C1 segment of cervical spinal cord (tissue), 14 donors: ENCODE measurements at places on chromosomes 4 and X.

DNA sequence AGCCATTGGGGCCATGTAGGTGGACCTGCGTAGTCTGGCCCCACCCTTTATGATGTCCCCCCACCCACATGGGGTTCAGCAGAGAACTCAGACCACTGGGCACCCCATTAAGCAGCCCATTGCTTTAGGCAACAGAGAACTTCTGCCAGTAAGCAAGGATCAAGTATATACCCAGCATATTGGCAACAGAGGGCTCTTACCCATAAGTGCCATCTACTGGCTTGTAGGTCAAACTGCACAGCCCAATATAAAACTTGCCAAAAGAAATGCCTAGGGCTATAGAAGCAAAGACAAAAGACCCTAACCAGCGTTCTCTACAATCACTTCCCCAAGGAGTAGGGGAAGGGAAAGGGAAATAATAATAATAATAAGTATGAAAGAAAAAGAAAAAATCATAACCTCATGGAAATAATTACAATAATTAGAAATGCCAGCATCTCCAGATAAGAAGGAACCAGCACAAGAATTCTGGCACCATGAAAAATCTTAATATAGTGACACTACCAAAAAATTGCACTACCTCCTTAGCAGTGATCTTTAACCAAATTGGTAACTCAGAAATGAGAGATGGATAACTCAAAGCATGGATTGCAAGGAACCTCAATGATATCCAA, 1090.7 kb downstream of the FAT4 start:
- no peak for DNase-seq

GRCh38 chr4:92791871-92792440, 488.2 kb downstream of the GRID2 start:
- DNase-seq: no peak

DNA sequence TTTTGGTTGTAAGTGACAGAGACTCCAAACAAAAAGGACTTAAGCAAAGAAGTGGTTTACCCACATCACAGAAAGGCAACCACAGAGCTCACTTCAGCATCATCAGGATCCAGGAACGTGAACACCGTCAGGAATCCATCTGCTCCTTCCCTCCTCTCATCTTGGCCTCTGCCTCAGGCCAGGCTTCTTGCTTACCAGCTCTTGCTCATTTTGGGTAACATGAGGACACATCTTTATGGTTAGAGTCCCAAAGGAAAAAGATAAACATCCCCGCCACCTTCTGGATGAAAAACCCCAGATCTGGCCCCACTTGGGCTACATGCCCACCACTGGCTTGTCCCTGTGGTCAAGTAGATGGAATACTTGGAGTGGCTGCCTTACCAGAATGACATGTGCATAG, 176.8 kb upstream of the RPL34 start:
- DNase-seq: no peak

DNA sequence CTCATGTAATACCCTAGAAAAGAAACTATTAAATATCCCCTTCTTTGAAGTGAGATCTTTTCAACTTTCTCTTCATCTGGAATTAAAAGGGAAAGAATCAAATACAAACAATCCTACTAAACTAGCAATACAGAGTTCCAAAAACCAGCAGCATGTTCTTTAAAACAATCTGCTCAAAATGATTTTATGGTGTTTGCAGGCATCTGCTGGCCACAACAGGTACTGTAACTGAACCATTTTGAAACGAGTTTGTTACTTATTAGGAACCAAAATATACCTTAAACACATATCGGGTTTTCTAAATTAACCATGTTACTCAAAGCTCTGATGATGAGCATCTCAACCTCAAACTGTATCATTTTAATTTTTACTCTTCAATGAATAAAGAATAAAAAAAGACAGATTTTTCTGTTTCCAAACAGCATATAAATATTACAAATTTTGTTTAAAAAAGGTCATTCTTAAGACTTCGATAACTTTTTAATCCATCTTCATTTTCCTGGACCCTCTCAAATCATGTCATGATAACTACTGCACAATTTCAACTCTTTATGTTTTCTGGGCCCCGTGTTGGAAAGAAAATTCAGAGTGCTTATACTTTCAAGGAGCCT, 56.5 kb downstream of the ARAP2 start:
- no peak for DNase-seq

DNA sequence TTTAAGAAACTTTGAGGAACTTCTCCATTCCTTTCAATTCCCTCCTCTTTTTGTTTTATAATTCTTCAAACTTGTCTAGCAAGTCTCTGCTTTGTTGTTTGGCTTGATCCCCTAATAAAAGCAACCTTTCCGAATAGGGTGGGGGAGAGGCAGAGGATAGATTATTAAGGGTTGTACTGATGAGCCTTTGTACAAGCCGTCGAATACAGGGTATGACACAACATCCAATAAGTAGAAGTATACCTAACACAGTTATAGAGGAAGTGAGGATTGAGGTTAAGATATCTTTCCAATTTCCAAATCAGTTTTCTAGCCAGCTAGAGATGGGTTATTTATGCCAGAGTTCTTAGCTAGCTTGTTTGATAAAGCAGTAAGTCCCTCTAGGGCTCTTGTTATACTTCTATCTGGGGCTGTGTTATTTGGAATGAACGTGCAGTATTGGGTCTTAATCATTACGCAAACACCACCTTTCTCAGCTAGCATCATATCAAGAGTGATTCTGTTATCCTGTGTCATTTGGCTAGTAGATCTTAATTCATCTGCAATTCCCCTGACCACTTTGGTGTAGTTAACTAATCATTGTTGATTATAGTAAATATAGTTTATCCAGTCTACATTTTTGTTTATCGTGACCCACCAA, 18.5 kb downstream of the METAP1 start:
- no peak for DNase-seq

GRCh38 chrX:23509256-23509655, 158.0 kb upstream of the PRDX4 start:
- DNase-seq: no peak

DNA sequence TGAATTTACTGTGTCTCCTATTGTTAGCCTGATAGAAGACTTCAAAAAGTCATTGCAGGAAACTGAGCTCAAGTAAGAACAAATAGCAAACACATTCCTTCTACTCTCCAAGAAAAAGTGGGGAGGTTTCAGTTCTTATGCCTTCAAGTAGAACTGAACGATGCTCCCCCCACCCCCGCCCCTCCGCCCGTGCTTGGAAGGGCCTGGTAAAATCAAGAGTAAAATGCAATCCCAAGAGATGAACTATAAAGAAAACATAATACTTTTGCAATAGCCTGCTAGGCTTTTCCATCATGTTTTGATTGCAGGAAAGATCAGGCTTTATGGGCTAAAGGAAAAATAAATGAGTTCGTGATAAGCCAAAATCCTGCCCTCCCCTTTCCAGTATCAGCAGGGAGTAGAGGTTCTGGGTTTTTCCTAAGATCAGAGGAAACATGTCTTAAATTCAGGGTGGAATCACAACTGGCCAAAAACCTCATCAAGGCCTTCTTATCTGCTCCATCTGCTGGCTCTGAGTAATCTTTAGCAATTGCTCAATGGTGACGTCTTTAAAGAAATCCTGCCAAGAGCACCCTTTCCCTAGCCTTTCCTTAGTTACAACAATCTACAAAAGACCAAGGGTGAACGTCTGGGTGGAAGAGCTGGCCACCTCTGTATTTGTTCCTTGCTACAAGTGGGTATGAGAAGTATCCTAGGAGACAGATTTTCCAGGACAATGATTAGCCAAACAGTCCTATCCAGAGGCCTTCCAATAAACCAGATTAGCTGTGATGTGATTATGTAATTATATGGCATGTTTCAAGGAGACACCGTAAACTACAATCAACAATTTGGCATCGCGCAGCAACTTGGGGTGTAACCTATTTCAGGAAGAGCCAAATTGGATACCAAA, 66.3 kb upstream of the FAM9C start:
- no peak for DNase-seq

DNA sequence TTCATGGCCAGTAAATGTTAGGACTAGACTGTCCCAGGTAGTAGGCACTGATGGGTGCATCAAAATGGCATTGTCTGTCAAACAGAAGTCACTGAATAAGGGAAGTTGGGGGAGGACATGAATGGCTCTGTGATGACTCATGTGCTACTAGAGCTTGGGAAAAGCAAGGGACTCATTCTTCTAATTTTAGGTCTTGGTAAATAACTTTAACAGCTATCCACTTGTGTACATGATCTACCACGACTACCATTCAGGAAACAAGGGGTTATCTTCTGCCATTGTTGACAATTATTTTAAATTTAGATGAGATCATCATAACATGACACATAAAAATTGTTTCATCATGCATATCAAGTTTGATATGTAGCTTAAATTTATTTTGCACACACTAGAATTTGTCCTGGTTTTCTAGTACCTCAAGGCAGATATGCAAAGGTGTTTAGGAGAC, 6.3 kb downstream of the AREG start:
- no peak for DNase-seq

- DNase-seq: no peak
Measured at GRCh38 chr4:121053601-121054143, 18.7 kb downstream of the NDNF start.

DNA sequence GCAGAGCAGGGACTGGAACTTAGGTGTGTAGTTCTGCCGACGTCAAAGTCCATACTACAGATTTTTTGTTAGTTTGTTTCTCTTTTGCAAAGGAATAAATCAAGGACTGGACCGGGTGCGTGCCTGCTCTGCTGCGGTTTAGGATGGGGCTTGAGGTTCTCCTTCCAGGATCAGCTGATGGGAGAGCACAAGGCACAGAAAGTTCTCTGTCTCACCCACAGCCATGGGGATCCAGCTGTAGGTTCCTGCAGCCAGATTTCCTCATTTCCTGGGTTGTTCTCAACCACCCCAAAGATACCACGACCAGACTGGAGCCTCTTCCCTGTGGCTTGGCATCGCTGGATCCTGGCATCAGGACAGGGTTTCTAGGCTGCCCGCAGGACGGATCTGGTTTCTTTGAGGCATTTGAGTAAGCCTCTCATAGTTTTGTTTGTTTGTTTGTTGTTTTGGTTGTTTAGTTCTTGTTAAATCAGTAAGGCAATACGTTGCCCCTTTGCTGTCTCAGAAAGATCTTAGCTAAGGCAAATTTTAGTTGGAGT, 789 bp upstream of the SRPX start:
- no peak for DNase-seq

DNA sequence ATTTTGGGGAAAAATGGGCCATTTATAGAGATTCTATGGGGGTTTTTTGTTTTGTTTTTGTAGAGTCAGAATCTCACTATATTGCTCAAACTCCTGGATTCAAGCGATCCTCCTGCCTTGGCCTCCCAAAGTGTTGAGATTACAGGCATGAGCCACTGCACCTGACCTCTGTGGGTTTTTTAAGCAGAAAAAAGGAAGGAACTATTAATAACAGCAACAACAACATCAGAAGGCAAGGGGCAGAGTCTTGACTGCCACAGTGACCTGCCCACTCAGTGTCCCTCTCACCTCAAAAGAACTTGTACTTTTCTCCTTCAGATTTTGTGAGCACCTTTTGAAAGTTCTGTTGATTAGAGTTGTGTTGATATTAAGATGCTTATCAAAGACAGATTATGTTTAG, 48.1 kb downstream of the FNIP2 start:
- no peak for DNase-seq

GRCh38 chr4:2795300-2795892, 2.5 kb downstream of the SH3BP2 start:
- DNase-seq: no peak

DNA sequence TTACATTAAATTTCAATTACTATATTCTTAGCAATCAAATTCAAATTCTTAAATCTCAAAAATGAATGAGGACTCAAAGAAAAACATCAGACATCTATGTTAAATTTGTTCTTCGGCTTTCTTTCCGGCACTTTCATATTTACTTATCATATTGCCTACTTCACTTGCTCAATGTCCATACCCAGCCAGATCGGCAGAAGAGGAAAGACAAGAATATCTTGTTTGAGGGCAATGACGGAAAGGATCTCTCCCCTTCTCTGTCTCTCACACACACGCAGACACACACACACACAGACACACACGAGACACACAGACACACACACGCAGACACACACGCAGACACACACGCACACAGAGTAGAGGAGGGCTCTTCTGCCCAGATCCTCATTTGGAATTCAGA, 13.2 kb upstream of the IRF2 start:
- DNase-seq: no peak

GRCh38 chrX:153378607-153379006, 22.5 kb downstream of the PNMA6E start:
- DNase-seq: no peak

DNA sequence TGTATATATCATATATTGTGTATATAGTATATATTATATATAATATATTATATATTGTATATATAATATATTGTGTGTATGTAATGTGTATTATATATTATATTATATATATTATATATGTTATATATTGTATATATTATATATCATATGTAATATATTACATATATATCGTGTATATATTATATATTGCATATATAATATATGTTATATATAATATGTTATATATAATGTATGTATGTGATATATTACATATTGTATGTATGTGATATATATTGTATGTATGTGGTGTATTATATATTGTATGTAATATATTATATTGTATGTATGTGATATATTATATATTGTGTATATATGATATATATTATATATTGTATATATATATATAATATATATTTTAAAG, 30.5 kb downstream of the RAB40A start:
- DNase-seq: no peak

GRCh38 chr4:77172336-77172735, 15.3 kb downstream of the CCNG2 start:
- no peak for DNase-seq

- DNase-seq: no peak
Measured at GRCh38 chr4:28947374-28947773, 1772.8 kb upstream of the PCDH7 start.

DNA sequence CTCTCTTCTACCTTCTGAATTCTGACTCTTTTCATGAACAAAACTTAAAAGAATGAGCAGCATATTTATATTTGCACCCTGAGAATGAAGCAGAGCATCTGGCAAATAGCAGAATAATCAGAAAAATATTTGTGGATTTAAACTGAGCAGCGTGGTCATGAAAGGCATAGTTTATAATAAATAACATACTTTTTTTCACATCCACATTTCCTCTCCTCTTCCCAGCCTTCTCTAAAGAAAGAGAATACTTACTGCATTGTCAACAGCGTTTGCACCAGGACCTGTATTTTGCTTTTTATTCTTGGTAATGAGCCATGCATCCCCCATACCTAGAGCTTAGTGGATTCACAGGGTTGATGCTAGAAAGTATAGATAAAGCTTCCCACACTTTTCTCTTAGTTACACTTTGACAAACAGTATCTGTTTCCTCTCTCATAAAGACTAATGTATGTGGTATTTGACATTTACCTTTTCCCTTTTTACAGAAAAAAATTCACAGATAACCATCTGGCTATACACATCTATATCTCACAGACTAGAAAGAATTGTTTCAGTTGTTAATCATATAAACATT, 131.5 kb downstream of the PRSS12 start:
- DNase-seq: no peak

DNA sequence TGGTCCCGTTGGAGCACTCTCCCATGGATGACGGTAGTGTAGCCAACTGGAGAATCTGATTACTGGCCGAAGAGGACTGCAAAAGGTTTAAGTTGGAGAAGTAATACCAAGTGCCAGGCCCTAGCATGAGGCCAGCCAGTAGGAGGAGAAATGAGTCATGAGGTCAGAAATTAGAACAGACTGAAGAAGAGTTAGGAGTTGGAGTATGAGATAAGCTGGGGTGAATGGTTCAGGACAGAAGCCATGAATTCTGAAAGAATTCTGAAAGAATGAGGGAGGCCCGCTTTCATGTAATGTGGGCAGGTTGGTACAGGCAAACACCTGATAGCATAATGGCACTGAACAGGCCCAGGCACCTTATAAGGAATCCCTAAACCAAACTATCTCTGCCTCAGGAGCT, 18.4 kb upstream of the STK26 start:
- DNase-seq: no peak
